H1 (cell line): ENCODE measurements at places on chromosomes 6 and 20.

- DNase-seq = no peak
Measured at GRCh38 chr6:148892247-148892646, 145.4 kb downstream of the UST start.

GRCh38 chr6:146548898-146549374, 5.3 kb downstream of the RAB32 start:
- DNase-seq = no peak

DNA sequence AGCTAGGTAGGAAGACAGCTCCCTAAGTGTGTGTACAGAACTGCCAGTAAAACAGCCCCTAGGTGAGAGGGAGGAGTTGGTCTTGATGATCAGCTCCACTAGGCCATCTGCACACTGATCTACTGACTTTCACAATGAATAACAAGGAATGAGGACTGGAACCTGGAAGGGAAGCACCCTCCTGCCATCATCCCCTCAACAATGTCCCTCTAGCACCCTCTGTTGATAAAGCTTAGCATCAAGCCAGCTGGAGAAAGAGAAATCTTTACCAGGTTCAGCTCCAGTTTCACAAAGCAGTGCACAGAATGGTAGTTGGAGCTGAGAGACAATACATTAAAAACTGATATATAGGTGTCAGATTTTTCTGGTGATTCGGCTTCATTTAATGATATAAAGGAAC, 57.2 kb upstream of the IRAK1BP1 start:
- no peak for DNase-seq

DNA sequence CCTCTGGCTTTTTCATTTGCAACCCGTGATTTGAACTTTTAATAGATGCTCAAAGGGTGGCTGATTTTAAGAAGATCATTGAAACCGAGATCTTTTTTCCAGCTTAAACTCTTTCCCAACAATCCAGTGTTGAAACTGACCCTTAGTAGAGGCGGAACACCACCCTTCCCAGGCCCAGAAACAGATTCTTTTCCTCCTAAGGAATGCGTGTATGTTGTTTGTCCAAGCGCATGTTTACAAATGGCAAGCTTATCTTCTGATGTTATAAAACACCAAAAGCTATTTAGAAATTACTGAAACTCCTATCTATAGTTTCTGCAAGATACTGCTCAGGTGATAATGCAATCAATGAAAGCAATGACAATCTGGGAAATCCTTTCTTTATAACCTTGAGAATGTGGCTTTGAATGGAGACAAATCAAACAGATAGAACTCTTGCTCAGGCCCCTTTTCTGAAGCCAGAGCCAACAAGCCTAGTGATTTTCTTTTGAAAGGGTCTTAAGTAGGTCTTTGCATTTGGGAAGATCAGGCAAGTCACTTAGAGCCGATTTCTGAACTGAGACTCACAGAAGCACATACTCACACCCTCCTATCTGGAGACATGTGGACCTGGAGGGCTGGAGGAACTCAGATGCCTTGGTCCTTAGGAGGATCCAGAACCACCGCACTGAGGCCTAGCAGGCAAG, 9.1 kb downstream of the BANF2 start:
- no peak for DNase-seq

DNA sequence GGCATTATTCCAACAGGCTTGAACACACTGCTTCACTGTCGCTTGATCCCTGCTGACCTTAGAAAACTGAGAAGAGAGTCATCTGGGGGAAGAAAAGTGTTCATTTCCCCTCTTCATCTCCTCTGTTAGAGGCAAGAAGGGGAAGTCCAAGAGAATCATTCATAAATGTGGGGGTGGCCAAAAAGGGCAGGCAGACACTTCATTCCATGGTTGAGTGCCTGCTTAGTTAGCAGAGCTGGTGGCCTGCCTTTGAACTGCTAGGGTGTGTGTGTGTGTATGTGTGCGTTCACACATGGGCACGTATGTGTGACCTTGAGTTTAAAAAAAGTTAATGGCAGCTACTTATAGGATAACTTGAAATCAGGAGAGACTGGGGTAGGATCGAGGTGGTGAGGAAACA, 39.4 kb upstream of the RFPL4B start:
- DNase-seq = no peak

DNA sequence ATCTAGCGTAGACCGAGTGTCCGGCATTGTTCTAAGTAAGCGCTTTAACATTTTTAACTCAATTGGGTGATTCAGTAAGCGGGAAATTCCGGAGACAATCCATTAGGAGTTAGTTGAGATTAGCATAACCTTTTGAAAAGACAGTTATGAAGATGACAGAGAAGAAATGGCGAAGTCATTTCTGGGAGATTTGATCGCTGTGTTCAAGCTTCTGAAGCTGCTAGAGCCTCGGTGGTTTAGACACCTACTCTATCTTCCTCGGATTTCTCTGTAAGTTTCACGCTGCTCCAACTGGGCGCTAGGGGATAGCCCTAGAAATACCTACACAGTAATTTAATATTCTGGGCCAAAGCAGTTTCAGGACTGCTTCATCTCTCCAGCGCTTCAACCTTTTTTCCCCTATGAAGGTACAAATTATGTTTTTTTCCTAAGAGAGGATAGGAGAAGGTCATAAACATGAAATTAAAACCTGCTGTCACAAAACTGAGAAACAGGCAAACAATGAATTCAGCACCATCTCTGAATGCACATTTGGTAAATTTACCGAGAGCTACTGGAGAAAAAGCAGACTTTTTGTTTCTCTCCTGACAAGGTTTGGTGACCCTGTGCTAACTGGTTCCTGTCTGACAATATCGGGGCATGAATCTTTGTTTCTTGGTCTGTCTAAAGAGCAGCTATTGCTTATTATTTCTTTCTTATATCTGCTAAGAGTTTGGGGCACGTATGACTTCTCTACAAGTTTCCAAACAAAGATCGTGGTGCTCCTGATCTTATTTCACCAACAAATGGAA, 22.4 kb downstream of the ZNF311 start:
- no peak for DNase-seq

DNA sequence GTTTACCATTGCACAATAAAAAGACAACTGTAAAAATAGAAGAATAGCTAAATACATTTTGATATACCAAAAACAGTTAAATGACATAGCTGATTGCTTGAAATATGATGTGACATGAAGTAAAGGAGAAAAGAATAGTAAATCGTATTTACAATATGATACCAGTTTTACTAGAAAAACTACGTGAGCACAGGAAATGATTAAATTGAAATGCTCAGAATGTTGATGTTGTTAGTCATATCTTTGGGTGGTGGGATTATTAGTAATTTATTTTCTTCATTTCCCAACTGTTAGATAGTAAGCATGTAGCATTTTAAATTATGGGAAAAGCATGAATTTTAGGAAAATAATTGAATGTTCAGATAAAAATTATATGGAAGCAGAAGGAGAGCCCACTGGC, 268.3 kb upstream of the TAB2 start:
- no peak for DNase-seq

DNA sequence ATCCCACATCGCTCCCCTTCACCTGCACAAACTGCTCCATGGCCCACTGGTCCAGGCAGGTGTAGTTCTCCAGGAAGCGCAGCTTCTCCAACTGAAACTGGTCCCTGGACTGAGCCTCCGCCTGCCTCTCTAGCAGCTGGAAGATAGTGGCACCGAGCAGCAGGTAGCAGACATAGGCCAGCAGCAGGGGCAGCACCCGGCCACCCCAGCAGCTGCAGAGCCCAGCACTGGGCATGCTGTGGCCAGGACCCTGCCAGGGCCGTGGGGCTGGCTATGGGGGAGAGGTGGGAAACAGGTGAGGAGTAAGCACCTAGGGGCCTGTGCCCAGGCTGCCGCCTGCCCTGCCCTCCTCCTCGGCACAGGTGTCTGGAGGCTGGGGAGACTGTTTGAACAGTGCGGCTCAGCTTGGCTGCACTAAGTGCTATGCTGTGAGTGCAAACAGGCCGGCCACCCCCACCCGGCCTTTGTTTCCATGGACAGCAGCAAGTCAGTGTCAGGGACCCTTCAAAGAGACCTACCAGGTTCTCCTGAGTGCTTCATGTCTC, at the start of gene KCNK16:
Gene KCNK16 (minus strand): TSS at position 397 of the 545 bp plus-strand sequence. CDS start 162 bp downstream, at position 235.
- no peak for DNase-seq

GRCh38 chr6:53506872-53507271, 38.0 kb downstream of the GCLC start:
- DNase-seq = no peak

GRCh38 chr6:18096423-18096822, 26.1 kb downstream of the NHLRC1 start:
- DNase-seq = no peak

DNA sequence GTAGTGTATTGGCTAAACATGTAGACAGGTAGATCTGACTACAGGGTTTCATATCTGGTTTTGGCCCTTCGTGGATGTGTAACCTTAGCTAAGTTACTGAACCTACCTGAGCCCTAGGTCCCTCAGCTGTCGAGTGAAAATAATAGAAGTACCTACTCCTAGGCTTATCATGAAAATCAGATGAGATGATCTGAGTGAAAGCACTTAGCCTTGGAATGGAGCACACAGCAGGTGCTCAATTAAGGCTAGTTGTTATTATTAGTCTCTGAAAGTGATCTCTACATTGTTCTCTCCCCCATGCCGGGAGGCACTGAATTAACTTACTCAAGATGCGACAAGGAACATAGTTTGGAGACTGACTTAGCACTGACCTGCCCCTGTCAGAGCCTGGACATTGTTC, 174.7 kb upstream of the ZNF217 start:
- peak; percentile 63 for DNase-seq

DNA sequence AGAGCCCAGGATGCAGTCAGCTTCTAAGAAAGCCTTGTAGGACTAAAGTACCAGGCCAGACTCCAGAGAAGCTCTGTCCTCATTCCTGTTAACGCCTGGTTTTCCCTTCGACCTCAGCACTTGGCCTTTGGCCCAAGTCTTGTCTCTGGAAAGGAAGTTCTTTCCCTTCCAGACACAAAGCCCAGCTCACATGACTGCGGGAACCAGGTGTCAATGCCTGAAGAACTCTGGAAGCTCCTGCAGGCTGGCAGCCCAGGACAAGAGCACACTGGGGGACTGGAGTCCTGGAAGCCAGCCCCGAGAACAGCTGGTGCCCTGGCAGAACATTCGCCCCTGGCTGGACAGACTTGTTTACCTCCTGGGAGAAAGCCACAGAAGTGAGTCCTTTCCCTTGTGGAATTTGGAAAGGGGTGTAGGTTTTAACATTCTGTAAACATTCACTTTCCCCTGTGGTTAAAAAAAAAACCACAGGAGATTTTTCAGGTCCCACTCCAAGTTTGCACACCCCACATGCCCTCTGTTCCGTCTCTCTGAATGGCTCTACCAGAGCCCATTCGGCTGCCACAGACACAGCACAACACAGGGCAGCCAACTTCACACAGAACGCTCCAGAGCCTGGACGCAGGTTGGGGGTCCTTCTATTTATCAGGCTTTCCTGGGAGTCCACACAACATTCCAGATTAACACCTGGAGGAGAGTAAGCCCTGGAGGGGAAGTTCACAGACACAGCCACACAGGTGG, 18.1 kb downstream of the ACSS1 start:
- no peak for DNase-seq

GRCh38 chr20:57594092-57594951, 25.9 kb downstream of the ZBP1 start:
- peak; percentile 93 for DNase-seq

GRCh38 chr20:17648791-17649730, 33.0 kb downstream of the RRBP1 start:
- no peak for DNase-seq

GRCh38 chr6:39543095-39543494, 182.1 kb downstream of the KIF6 start:
- no peak for DNase-seq

- no peak for DNase-seq
Measured at GRCh38 chr6:54072635-54073313, 38.5 kb upstream of the MLIP start.

DNA sequence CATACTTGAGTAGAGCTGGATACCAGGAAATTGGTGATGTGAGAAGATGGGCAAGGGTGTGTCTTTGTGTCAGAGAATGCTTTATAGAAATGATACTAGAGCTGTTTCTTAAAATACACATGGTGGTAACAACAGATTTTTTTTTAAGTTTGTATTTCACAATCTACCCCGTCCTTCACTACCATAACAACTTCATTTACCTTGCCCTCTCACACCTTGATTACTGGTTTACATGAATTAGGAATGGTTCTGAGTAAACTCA, 45.4 kb downstream of the RARS2 start:
- no peak for DNase-seq

DNA sequence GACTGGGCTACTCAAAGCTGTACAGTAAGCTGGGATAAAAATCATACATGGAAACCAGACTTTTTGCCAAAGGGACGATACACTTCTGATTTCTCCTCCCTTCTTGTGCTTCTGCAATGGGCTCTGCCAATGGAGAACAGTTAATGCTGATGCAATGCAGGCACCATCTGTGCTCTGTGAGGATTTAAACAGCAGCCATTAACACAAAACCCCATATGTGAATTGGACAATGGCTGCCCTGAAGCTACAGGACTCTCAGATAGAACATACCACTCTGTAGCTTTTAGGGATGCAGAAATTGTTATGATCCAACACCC, 71.9 kb downstream of the GJA10 start:
- no peak for DNase-seq

DNA sequence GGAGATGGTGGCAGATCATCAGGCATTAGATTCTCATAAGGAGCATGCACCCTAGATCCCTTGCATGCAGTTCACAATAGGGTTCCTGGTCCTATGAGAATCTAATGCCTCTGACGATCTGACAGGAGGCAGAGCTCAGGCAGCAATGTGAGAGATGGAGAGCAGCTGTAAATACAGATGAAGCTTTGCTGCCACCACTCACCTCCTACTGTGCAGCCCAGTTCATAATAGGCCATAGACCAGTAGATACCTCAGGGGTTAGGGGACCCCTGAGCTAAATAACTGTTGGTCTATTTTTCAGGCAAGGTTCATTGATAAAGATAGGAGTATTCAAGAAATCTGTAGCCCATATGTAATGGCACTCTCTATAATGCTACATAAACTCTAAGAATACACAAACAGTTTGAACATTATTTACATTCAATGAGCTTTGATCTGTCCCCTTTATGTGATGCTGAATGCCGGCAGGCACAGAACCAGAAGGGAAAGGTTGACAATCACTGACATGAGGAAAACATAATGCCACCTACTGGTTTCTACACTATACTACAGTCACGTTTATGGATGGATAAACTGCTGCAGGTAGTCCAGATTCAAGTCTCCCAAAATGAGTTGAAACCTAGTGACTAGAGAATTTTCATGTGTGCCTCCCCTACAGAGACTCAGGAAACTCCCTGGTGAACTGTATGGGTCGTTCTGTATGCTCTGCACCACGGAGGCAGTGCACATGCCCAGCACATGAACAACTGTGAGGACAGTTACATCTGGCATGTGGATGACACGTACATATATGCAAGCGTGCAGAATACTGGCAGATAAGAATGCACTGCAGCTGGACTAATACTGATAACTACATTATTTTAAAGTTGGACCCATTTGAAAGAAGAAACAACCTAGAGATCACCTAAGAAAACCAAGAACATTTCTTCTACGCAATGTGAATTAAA, 72.0 kb downstream of the DST start:
- DNase-seq = no peak

GRCh38 chr6:104639668-104640067, 220.1 kb downstream of the HACE1 start:
- no peak for DNase-seq

- DNase-seq = peak; percentile 10
Measured at GRCh38 chr6:17470202-17470937, 77.0 kb downstream of the CAP2 start.
